NCI-H2081 treated with DMSO at 0.1 percent for 48 hours (cell line): ENCODE measurements at places on chromosomes 16 and 17.

GRCh38 chr16:74699666-74700065 lies 996 bp downstream of the MLKL start:
- DNase-seq = no peak

GRCh38 chr16:2884041-2884451 lies 1.0 kb downstream of the FLYWCH2 start:
- no peak for DNase-seq

DNA sequence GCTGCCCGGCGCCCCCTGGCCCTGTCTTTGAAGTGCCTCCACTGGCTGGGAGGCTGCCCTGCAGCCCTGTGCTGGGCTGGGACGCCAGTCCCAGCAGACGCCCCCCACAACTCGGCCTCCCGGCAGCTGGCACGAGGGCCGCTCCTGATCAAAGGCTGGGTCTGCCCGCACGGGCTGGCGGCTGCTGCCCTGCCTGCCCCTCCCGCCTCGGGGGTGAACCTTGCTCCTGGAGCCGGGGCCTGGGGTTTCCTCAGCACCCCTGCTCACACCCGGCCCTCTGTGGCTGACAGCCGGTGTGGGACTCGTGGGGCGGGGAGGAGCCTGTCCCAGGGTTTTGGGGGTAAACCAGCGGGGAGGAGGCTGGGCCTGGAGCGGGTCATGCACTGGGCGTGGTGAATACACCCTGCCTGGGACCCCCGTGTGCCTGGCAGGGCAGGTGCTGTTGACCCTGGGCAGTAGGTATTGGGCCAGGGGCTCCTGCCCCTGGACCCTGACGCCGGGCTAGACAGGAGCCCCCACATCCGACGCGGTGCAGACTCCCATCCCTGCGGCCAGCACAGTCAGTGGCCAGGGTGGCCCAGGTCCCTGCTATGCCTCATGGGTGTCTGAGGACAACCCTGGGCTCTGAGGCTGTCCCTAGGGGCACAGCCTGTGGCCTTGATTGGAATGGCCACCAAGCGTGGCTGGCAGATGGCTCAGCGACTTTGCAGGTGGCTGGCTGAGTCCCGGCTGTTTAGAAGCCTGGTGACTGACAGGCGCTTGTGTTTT lies 21.7 kb downstream of the CENPX start:
- DNase-seq = no peak

- DNase-seq = no peak
Observed at GRCh38 chr16:89046491-89046890, 47.2 kb upstream of the ACSF3 start.

- DNase-seq = no peak
Observed at GRCh38 chr17:58525239-58525638, 10.8 kb upstream of the MTMR4 start.

- no peak for DNase-seq
Observed at GRCh38 chr17:44409309-44410028, 20.0 kb upstream of the ITGA2B start.

GRCh38 chr17:37310940-37311339 lies 64.8 kb upstream of the C17orf78 start:
- no peak for DNase-seq

- DNase-seq = no peak
Observed at GRCh38 chr16:55204069-55204468, 119.9 kb upstream of the IRX6 start.

DNA sequence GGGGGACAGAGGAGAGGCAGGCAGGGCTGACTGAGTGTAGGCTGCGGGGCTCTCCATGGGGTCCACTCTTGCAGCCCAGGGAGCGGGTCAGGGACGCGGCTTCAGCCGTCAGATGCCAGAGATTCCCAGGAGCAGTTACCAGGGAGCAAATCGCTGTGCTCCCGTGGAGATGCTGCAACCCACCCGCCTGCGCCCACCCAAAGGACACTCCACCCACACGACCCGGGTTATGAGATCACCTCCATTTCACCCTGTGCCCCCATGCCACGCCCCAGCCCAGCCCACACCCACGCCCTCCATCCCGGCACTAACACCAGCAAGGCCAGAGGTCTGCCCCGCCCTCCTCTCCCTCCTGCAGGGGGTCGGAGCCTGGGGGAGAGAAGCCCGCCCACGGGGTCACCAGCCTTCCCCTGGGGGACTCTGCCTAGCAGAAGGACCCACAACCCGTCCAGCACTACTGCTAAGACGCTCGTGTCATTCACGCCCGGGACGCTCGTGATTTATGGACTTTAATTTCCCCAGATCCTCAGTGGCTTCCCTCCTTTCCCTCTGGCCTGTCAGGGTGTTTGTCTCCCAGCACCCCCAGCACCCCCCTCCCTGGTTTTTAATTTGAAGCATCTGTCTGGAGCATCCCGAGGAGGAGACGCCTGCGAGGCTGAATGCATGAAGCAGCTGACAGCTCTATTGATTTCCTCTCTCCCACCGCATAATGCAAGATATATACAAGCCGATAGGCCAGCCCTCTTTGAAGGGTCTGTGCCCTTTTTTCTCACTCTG lies 6.7 kb upstream of the RPL38 start:
- DNase-seq = no peak

GRCh38 chr17:73821665-73822064 lies 177.4 kb upstream of the SDK2 start:
- no peak for DNase-seq

GRCh38 chr17:45935710-45936509 lies 41.6 kb downstream of the MAPT start:
- DNase-seq = no peak

DNA sequence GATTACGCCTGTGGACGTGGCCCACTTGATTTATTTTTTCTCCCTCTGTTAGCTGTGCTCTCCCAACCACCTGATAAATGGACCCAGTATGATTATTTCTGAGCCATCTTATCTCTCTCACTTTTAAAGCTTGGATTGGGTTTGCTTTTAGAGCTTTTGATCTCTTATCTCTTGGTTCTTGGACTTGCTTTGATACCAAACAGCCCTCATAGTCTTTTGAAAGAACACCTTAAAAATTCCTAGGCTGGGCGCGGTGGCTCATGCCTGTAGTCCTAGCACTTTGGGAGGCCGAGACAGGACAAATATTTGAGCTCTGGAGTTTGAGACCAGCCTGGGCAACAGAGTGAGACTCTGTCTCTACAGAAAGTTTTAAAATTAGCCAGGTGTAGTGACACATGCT lies 25.8 kb downstream of the SMTNL2 start:
- no peak for DNase-seq

DNA sequence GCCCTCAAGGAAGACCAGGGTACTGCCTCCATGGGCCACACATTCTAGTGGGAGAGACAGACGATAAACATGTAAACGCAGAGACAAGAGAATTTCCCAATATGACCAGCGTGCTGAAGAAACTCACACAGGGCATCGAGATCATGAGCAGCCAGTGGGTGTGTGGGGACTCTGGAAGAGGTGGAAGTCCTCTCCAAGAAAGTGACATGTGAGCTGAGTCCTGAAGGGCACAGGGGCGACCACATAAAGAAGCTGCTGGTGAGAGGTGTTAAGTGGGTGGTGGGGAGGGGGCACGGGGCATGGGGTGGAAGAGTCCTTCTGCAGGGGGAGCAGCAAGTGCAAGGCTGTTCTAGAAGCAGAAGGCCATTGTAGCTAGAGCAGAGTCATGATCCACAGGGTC lies 21.0 kb upstream of the RAP1GAP2 start:
- DNase-seq = no peak

DNA sequence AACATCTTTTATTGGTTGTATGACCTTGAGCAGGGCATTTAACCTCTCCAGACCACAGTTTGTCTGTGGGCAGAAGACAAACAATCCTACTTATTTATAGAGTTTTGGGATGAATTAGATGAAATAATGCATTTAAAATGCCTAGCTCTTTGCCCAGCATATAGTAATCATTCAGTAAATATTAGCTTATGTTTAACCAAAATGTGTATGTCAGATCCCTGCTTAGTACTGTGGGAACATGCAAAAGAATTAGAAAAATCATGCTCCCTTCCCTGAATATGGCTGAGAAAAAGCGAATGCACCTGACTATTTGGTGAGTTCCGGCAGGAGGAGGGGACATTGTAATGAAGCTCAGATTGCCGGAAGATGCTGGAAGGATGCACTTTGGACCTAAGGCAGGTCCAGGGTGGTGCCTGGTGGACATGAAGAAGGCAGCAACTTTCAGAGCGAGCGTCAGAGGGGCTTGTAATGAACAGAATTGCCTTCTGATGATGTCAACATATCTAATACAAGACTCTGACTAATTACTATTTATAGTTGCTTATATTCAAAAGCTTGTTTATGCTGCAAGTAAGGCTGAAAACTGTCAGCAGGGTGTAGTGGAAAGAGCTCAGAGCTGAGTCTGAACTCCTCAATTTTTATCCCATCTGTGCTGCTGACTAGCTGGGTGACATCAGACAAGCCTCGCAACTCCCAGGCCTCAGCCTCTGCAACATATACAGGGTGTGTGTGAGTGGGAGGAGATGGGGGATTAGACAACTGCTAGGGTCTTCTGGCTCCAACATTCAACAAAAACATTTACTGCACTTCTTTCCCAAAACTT lies 221.2 kb downstream of the PRKCA start:
- DNase-seq = no peak

- no peak for DNase-seq
Observed at GRCh38 chr16:54422569-54422978, 136.0 kb upstream of the IRX3 start.

DNA sequence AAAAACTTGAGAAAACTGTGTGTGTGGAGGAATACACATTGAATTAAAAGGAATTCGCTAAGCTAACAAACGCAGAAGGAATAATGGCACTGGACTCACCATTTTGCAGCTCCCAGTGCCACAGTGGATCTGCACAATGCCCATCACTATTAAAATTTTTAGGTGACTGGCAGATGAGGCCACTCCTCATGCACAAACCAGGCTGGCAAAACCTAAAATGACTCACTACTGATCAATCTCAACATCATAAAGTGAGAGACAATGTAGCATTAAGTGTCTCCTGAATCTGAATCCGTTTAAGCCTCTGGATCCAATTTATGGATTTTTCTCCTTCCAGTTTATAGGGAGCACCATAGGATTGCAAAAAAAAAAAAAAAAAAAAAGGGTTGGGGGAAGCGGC lies 20.6 kb downstream of the MYH10 start:
- DNase-seq = no peak

DNA sequence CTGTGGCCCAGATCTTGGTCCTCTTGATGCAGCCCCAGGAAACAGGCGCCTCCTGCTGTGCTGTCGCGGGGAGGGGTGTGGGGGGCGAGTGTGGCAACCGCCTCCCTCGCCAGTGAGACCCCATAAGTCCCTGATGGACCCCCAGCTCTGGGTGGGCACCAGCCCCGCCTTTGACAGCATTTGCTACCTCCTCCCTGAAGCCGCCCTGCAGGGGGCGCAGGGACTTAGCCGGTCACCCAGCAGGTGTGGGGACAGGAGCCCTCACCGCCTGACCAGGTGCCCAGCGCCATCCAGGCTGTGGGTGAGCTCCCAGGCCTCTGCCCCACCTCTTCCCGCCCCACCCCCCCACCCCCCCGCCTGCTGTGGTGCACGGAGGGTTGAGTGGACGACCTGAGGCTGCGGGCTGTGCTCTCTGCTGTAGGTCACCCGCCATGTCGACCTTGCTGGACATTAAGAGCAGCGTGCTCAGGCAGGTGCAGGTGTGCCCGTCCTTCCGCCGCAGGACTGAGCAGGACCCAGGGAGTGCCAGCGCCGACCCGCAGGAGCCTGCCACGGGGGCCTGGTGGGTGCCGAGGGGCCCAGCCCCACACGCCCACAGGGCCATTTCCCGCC lies 4.8 kb downstream of the BAIAP3 start:
- DNase-seq = no peak

GRCh38 chr17:75181608-75182318 lies 996 bp downstream of the SUMO2 start:
- DNase-seq = no peak

DNA sequence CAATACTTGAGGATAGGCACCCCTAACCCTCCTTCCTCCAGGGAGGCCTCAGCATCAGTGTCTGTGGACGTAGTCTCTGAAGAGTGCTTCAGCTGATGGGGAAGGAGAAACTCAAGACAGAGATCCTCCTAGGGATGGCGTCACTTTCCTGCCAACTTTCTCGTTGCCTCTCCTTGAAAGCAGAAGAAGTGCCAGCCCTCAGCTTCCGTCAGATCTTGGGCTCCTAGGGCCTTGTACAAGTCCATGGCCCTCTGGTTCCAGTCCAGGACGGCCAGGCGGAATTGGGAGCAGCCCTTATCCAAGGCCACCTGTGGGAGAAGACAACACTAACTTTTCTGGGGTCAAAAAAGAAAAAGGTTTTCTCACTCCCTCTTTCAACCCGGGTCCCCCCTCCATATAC lies 1.3 kb downstream of the SAT2 start:
- DNase-seq = no peak
